ENCODE measurements at places on chromosomes 12 and 14.

GRCh38 chr14:54881235-54881760 is 21.3 kb downstream of the GCH1 start:
- no peak for DNase-seq

DNA sequence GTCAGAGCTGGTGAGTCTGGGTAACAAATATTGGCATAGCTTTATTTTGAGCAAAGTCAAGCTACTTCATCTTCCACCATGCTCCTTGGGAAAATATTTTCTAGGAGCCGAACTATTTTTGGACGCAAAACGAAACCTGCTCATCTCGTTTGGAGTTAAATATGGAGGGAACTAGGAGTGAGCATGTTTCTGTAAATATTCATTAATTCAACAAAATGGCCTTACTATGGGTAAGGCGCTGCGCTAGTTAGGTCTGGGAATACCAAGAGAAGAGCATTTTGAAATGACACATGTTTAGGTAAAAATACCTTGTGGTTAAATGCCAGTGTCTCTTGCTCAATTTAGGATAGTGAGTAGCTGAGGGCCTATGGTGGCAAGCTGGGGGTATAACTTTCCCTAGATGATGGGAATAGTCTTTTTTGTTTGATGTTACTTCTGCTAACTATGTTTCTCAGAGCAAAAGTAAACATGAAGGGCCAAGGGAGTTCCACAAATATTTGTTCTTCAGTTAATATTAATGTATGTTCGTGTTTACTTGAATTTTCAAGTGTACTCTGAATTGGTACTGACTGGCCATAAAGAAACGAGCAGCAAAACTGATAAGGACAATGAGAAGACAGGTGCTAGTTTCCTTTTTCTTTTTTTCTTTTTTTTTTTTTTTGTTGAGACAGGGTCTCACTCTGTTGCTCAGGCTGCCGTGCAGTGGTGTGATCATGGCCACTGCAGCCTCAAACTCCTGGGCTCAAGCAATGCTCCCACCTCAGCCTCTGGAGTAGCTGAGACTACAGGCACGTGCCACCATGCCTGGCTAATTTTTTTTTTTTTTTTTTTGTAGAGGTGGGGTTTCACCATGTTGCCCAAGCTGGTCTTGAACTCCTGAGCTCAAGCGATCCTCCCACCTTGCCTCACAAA is 77.7 kb downstream of the MAP1LC3B2 start:
- DNase-seq: peak; percentile 89

- DNase-seq: no peak
Observed at GRCh38 chr14:59292921-59293534, 104.6 kb downstream of the DAAM1 start.

DNA sequence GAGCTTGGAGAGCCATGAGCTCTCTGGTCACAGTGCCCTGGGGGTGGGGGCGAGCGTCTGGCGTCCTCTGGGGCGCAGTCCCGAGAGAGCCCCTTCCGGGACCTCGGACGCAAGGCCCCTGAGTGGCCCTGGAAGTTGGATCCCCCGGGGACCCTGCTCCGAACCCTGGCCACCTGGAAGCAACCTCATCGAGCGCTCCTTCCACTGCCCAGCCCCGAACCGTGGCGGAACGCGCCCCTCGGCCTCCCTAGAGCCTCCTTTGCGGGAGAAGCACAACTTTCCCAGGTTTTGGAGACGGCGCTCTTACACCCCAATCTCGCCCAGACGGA is 1.2 kb downstream of the NOS1 start:
- no peak for DNase-seq
